Stimulated activated naive CD8-positive, alpha-beta T cell treated with anti-CD3 and anti-CD28 coated beads, Interleukin-15, amount 100 ng/mL, for 72 hours (primary cell): ENCODE measurements at places on chromosomes 1 and 21.

DNA sequence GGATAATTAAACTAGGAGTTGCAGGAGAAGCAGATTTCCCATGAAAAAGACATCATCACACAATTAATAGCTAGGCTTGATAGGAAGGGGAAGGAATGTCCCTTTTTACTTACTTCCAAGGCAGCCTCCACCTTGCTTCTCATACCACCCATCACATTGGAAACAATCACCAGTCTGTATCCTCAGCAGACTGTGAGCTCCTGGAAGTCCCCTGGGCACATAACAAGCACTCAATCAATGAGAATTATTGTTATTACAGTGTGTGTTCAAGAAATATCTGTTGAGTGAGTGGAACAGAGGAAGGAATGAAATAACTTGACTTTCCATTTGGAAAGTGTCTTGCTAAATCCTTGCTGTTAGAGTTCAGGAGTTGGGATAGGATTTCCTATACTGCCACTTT is 36.2 kb downstream of the HIVEP3 start:
- DNase-seq, result no peak

DNA sequence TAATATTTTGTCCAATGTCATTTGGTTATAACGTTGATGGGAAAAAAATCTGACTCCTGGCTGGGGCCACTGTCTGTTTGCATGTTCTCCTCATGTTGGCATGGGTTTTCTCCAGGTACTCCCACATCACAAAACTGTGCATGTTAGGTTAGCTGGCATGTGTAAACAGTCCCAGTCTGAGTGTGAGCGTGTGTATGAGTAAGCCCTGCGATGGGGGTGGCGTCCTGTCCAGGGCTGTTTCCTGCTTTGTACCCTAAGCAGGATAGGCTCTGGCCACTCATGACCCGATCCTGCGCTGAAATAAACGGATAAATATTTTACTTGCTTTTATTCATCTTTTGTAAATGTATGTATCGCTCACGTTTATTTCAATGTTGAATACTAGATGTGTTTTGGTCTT is 13.5 kb downstream of the EFCAB14 start:
- no peak for DNase-seq

DNA sequence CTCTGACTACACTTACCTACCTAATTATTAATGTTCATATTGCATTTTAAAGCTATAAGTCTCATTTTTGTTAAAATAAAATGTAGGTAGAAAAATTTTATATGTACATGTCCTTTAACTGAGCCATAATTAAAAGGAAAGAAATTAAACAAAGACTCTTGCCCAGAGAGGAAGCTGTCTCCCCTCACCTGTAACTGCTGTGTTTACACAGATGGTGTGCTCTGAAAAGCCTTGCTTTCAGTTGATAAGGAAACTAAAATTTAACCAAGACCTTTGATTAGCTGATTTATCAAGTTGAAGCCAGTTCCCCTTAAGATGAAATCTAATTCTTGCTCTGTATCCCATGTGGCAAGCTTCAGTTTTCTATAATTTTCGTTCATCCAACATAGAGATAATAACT is 213.5 kb downstream of the LYPLAL1 start:
- DNase-seq, result no peak

DNA sequence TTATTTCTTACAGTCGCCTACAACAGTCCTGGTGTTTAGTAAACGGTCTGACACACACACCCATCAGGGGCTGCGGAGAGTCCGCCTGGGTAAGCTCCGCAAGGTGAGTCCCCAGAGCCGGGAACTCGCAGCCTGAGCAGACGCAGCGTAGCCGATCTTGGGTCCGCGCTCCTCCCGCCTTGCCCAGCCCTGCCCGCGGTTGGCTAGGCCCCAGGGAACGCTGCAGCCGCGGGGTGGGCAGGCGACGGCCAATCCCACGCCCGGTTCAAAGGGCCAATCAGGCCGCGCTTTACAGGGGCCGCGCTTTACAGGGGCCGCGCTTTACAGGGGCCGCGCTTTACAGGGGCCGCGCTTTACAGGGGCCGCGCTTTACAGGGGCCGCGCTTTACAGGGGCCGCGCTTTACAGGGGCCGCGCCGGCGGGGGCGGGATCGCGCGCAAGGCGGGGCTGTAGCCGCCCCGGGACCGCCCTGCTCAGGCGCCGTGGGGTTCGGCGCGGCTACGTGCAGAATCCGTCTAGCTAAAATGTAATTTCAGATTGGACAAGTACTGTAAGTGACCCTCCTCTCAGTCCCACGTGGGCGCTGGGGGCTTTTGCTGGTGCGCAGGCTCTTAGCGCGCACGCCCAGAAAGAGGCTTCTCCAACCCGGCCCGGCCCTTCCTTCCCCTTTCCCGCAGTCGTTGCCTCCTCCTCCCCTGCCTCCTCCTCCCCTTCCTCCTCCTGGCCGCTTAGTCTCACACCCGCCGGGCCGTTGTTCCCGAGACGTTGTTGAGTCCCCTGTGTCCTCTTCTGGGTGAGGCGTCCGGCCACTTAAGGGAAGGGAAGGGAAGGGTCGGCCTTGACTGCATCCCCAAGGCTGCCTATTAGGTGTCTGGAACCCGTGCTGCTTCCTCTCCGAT is at the start of gene FGGY:
Gene FGGY, plus strand, starts transcription at position 737 of the 899 bp plus-strand sequence. CDS start 24,456 bp downstream, outside the sequence.
- DNase-seq, result peak; percentile 94

DNA sequence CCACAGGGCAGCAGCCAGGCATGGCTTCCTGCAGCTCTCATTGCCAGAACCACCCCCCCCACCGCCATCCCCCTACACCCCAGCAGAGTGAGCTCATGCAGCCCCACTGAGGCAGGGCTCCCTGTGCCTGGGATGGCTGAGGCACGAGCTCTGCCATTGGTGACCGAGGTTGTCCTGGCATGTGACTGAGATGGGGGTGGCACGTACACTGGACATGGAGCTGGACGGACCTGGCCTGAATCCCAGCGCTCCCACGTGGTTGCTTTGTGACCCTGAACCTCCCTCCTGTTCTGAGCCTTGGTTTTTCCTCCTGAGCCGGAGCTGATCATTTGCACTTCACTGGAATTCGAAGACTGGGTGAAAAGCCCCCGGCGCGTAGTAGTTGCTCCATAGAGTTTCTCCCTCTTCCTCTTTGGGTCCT is 28.3 kb downstream of the ALPL start:
- no peak for DNase-seq

DNA sequence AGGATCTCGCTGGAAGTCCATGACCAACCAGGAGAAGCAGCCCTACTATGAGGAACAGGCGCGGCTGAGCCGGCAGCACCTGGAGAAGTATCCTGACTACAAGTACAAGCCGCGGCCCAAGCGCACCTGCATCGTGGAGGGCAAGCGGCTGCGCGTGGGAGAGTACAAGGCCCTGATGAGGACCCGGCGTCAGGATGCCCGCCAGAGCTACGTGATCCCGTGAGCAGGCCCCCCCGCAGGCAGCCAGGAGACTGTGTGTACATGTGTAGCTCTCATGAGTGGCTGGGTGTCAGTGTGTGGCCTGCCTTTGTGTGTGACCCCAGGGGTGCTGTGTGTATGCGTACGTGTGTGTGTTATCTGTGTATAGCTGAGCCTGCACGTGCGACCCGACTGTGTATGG is 27.2 kb downstream of the ETNK2 start:
- no peak for DNase-seq

GRCh38 chr1:119917304-119918055 is 21.2 kb upstream of the ADAM30 start:
- no peak for DNase-seq

- no peak for DNase-seq
These were observed 4.0 kb upstream of the SLC35A3 start for GRCh38 chr1:99965646-99966375.

DNA sequence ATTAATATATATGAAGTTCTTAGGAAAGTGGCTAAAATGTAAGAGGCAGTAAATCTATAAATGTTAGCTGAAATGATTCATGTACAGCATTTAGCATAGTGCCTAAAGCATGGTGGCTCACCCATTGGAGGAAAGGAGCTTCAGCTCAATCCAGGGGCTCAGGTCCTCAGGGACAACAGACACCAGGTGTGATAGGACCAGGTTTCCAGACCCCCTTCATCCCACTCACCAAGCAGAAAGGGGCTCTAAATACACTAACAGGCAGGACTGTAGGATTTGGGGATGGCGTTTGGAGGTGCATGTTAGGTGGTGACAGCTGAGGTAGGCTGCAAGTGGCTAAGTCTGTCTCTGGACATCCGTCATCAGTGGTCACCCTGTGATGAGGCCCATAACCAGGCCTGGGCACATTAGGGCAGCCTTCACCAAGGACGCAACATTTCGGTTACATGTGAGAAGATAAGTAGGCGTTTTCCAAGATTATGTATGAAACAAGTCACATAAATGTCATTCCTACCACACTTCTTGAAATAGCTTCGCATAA is 233.1 kb downstream of the C1orf94 start:
- no peak for DNase-seq

DNA sequence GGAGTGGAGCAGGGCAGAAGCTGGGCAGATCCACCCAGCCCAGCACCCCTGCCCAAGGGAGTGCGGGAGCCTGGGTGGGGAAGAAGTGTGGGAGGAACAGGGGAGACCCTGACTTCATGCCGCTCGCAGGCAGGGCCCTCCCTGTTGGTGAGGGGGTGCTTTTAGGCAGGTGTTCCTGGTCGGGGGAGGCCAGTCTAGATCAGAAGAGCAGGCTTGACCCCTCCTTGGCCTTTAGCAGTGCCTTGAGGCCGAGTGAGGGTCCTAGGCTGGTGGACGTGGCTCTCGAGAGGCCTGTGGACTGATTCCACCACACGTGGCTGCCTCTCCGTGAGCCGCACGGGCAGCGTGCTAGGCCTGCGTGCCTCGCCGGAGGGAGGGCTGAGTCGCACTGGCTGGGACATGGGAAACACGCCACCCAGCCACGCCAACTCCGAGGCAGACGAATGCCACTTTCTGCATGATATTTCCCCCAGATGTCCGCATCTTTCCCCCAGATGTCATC is 19.4 kb upstream of the COL18A1 start:
- DNase-seq, result no peak

- DNase-seq, result peak; percentile 68
These were observed 61.6 kb downstream of the PTGS2 start for GRCh38 chr1:186618401-186619170.

DNA sequence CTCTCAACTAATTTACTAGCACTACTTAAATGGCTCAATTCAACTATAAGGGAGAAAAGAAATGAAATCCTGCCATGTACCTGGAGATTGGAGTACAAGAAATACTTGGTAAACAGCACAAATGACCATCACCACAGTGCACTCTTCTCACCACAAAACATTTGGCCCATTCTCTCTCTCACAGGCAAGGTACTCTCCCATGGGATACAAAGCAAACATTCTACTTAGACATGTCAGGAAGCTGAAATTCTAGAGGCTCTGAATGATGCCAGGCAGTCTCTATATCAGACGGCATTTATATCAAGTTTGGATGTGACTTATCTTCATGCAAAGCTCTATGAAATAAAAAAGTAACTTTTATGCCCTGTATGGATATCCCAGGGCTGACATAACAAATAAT is 72.5 kb downstream of the DPT start:
- DNase-seq, result no peak

- DNase-seq, result no peak
These were observed 27.6 kb upstream of the POGK start for GRCh38 chr1:166811691-166812090.

DNA sequence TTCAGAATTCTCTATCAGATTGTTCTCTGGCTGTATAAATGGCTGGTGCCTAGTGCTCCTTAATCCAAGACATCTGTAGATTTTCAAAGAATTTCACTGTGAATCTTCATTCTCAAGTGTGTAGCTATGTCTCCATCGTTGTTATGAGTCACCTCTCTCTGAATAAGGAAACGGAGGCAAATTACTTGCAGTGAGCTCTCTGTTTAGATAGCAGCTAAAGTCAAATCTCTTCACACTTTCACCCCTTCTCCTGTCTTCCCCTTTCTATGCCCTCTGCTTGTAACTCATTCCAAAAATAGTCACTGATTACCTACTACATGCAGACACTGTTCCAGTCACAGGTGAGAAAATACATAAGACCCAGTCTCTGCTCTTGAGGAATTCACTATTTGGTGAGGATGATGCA is 39.7 kb downstream of the CHML start:
- DNase-seq, result no peak

GRCh38 chr1:111882986-111883560 is 106.4 kb downstream of the KCND3 start:
- DNase-seq, result no peak

DNA sequence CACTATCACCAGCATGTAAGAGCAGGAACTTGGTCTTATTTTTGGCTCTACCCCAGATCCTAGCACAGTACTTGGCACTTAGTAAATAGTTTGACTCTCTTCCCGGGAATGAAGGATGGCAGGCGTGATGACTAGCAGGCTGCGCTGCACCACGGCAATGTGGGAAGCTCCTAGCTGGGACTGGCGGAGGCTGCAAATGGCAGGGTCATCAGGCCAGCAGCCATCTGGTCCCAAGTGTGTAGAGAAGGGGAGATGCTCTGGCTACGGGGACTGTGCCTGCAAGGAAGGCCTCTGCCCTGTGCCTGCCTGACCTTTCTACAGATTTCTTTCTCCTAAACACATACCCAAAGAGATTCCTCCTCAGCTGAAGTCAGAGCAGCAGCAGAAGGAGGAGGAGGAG is 95.0 kb downstream of the KCND3 start:
- DNase-seq, result no peak

- no peak for DNase-seq
These were observed 992 bp downstream of the S100A7A start for GRCh38 chr1:153417136-153417888.
